ENCODE measurements at places on chromosomes 3 and 15. TPM values are rescaled to one million over a fixed set of nuclear protein-coding genes. Genes with fewer than 3 reads are reported as not detected.

The AZI2 gene
- 42.4 TPM for total RNA-seq

The PFKFB4 gene
- 6.0 TPM for total RNA-seq

DNA sequence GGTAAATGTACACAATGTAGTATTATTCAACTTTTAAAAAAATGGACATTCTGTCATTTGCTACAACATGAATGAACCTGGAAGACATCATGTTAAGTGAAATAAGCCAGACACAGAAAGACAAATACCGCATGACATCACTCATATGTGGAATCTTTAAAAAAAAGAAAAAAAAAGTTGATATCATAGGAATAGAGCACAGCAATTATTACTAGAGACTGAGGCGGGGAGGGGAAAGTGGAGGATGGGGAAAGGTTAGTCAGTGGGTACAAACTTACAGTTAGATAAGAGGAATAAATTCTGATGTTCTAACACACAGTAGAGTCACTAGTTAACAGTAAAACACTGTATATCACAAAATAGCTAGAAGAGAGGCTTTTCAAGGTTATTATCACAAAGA is 22.2 kb downstream of the RYK start:
- DNase-seq, result no peak

DNA sequence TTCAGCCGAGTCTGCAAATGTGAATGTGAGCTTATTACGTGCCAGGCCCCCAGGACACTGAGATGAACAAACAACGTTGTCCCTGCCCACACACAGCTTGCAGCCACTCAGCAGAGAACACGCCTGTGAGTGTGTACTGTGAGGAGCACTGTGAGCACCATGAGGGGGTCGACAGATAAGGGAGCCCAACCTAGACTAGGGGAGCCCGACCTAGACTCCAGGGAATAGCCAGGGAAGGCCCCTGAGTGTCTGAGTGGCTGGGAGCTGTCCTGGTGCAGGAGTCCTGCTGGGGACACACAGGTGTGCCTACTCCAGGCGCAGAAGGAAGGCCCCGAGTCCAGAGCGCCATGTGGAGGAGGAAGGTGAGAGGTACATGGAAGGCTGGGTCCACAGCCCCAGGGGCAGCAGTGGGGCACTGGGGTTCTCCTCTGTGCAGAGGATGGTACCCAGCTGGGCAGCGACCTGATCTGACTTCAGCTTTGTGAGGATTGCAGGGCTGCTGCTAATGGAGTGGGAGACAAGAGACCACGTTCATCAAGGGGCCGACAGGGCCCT is 36.5 kb downstream of the MGLL start:
- DNase-seq, result no peak

- DNase-seq, result no peak
Observed at GRCh38 chr15:70617076-70617910, 146.1 kb downstream of the UACA start.

GRCh38 chr3:58340594-58341244 is 8.0 kb downstream of the PXK start:
- no peak for DNase-seq

GRCh38 chr3:48504051-48504946 is at the start of gene SHISA5:
SHISA5 (minus strand) TSS chr3:48504174; CDS start chr3:48504094, 80 bp downstream.
- DNase-seq, result no peak

All from Panc1 (cell line).